ENCODE measurements at places on chromosomes 4 and X. TPM values are rescaled to one million over a fixed set of nuclear protein-coding genes. Genes with fewer than 3 reads are reported as not detected.
A peak's percentile ranks its signal among the peaks of the same experiment; 100 is the strongest.

The SLC10A6 gene
- not detected for total RNA-seq

The TLR1 gene
- not detected for total RNA-seq

The GAB1 gene
- total RNA-seq: 46.9 TPM

The GPC4 gene
- 1.2 TPM for total RNA-seq

The NLGN4X gene
- total RNA-seq: not detected

The PAGE2B gene
- total RNA-seq: not detected

The IL21 gene
- total RNA-seq: not detected

The SGMS2 gene
- 3.4 TPM for total RNA-seq

The SPANXB1 gene
- total RNA-seq: not detected

DNA sequence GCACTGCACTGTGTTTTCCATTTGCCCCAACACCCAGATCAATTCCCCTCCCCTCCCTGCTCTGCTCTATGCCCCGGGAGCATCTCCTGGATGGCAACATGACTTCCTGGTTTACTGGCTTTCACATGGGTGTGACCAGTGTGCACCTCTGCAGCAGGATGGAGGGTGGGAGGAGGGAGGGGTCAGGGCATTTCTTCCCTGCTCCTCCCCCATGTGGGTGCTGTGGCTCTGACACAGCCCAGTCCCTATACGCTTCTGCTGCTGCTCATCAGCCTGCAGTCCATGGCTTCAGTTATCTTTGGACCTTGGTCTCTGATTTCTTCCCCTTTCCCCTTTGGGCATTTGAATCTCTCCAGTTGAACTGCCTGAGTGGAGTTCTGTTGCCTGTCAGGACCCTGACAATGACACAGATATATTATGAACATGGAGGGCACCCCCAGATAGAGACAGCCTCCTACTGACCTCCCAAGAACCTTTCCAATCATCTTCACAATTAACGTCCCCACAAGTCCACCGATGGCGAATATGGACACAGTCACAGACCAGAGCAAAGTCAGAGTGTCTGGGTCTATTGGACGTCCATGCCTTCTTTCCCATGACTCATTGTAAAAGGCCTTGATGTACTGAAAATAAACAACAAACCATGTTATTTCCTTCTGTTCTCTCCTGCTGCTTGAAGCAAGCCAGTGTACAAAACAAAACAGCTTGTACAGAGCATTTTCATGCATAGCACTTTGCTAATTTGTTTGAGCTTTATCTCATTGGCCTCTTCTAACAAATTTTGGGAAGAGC lies 24.8 kb downstream of the SLC2A9 start:
- no peaks in the 10 kb centered on the region for H3K27me3 ChIP-seq
- no peaks in the 10 kb centered on the region for H3K36me3 ChIP-seq
- H3K27ac ChIP-seq: no peak overlapping the region
- H3K4me1 ChIP-seq: peaks cover 6% of the 10 kb centered on the region

DNA sequence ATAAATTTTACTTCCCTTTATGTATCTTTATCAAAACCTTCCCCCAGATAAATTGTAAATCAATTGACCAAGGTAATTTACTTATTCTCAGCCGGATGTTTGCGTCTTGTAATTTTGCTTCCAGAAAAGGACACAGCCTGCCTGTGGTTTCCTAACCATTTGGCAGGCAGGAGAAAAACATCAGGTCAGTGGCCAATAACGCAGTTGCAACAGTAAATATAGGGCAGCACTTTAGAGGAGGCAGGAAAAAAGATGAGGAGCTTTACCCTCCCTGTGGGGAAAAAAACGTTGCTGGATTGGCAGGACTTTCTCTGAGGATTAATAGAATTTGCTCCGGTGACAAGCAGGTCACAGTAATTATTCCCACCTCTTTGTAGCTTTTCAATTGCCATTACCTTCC lies 2618.1 kb downstream of the ARAP2 start:
- no peak for DNase-seq
- H3K4me1 ChIP-seq: no peaks in the 10 kb centered on the region
- no peak overlapping the region for H3K4me3 ChIP-seq
- H3K27ac ChIP-seq: no peak overlapping the region
- H3K27me3 ChIP-seq: no peaks in the 10 kb centered on the region

GRCh38 chr4:23881674-23882337 lies 8.0 kb downstream of the PPARGC1A start:
- no peaks in the 10 kb centered on the region for H3K27me3 ChIP-seq
- no peaks in the 10 kb centered on the region for H3K36me3 ChIP-seq
- no peak for DNase-seq

DNA sequence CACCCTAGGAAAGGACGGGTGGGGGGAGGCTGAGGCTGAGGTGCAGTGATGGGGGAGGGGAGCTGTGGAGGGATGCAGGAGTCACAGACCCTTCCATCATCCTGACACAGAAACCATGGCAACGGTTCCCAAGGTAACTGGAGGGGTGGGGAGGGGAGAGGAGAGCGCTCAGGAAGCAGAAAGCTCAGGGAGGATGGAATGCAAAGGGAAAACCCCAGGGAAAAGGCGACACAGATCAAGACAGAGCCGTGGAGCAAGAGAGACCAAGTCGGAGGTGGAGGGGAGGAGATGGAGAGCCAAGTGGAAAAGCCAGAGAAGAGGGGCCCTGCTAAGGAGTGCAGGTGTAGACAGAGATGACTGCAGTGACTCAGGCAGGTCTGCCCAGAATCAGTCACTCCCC lies 14.5 kb downstream of the L1CAM start:
- H3K4me3 ChIP-seq: no peak overlapping the region
- H3K27ac ChIP-seq: no peak overlapping the region
- no peaks in the 10 kb centered on the region for H3K36me3 ChIP-seq
- H3K27me3 ChIP-seq: no peaks in the 10 kb centered on the region

DNA sequence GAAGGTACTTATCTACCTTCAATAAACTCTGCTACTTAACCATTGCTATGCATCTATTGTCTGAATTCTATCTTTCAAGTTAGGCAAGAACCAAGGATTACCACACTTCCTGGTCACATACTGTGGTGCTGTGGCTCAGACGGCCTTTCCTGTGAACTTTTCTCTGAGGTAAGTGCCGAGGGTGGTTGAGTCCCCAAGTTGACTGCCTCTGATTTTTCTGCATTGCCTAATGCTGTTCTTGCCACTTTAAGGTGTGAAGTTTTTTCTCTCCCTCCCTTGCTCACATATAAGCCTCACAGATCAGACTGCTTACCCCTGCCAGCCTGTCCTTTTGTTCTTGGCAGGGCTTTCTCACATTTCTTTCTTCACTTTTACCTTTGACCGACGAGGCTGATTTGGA lies 348.0 kb upstream of the POU3F4 start:
- H3K27ac ChIP-seq: peak overlapping the region; percentile 66
- no peaks in the 10 kb centered on the region for H3K36me3 ChIP-seq
- peak; percentile 30 for DNase-seq
- no peaks in the 10 kb centered on the region for H3K27me3 ChIP-seq
- no peak overlapping the region for H3K4me3 ChIP-seq

- no peak for DNase-seq
- H3K27ac ChIP-seq: no peak overlapping the region
- H3K4me3 ChIP-seq: no peak overlapping the region
- no peaks in the 10 kb centered on the region for H3K27me3 ChIP-seq
- H3K4me1 ChIP-seq: no peaks in the 10 kb centered on the region
- no peaks in the 10 kb centered on the region for H3K36me3 ChIP-seq
Observed at GRCh38 chr4:34664051-34664450, 1580.3 kb downstream of the ARAP2 start.

GRCh38 chr4:60241866-60242265 lies 958.3 kb upstream of the ADGRL3 start:
- no peak for DNase-seq
- H3K27me3 ChIP-seq: no peaks in the 10 kb centered on the region
- H3K36me3 ChIP-seq: no peaks in the 10 kb centered on the region
- H3K27ac ChIP-seq: no peak overlapping the region
- no peaks in the 10 kb centered on the region for H3K4me1 ChIP-seq

GRCh38 chrX:115679460-115679859 lies 118.5 kb downstream of the PLS3 start:
- H3K4me3 ChIP-seq: no peak overlapping the region
- DNase-seq: peak; percentile 8
- no peaks in the 10 kb centered on the region for H3K36me3 ChIP-seq
- H3K4me1 ChIP-seq: no peaks in the 10 kb centered on the region

GRCh38 chr4:110032603-110033002 lies 119.9 kb downstream of the EGF start:
- no peak overlapping the region for H3K4me3 ChIP-seq
- no peaks in the 10 kb centered on the region for H3K4me1 ChIP-seq
- H3K36me3 ChIP-seq: no peaks in the 10 kb centered on the region
- H3K27me3 ChIP-seq: no peaks in the 10 kb centered on the region

- no peak for DNase-seq
- no peaks in the 10 kb centered on the region for H3K4me1 ChIP-seq
- no peaks in the 10 kb centered on the region for H3K27me3 ChIP-seq
- H3K27ac ChIP-seq: no peak overlapping the region
Observed at GRCh38 chrX:100379388-100379986, 30.6 kb downstream of the PCDH19 start.

GRCh38 chr4:28073860-28074555 lies 1213.4 kb downstream of the STIM2 start:
- no peaks in the 10 kb centered on the region for H3K36me3 ChIP-seq
- peak; percentile 44 for DNase-seq
- no peaks in the 10 kb centered on the region for H3K27me3 ChIP-seq

- H3K36me3 ChIP-seq: no peaks in the 10 kb centered on the region
- H3K27me3 ChIP-seq: no peaks in the 10 kb centered on the region
Observed at GRCh38 chr4:56619816-56620215, 61.3 kb downstream of the HOPX start.

GRCh38 chr4:1927675-1928074 lies 56.5 kb downstream of the NSD2 start:
- no peak overlapping the region for H3K27ac ChIP-seq
- no peak for DNase-seq
- no peak overlapping the region for H3K4me3 ChIP-seq
- H3K36me3 ChIP-seq: peaks cover 3% of the 10 kb centered on the region
- H3K4me1 ChIP-seq: no peaks in the 10 kb centered on the region

GRCh38 chr4:8419222-8420041 lies 21.1 kb downstream of the ACOX3 start:
- H3K27ac ChIP-seq: peak overlapping the region; percentile 73
- H3K4me1 ChIP-seq: peaks cover 12% of the 10 kb centered on the region
- no peaks in the 10 kb centered on the region for H3K27me3 ChIP-seq
- H3K36me3 ChIP-seq: no peaks in the 10 kb centered on the region

GRCh38 chr4:146379744-146380143 lies 142.0 kb downstream of the SLC10A7 start:
- H3K27me3 ChIP-seq: no peaks in the 10 kb centered on the region
- DNase-seq: peak; percentile 46
- no peak overlapping the region for H3K27ac ChIP-seq
- no peaks in the 10 kb centered on the region for H3K36me3 ChIP-seq
- H3K4me3 ChIP-seq: no peak overlapping the region

- no peak overlapping the region for H3K27ac ChIP-seq
- no peak overlapping the region for H3K4me3 ChIP-seq
- H3K36me3 ChIP-seq: no peaks in the 10 kb centered on the region
- DNase-seq: no peak
Observed at GRCh38 chr4:122617597-122618593, 3.0 kb downstream of the IL21 start.

- no peak overlapping the region for H3K4me3 ChIP-seq
- no peaks in the 10 kb centered on the region for H3K36me3 ChIP-seq
- no peaks in the 10 kb centered on the region for H3K27me3 ChIP-seq
- H3K4me1 ChIP-seq: no peaks in the 10 kb centered on the region
Observed at GRCh38 chrX:124502166-124502565, 155.8 kb downstream of the SH2D1A start.

DNA sequence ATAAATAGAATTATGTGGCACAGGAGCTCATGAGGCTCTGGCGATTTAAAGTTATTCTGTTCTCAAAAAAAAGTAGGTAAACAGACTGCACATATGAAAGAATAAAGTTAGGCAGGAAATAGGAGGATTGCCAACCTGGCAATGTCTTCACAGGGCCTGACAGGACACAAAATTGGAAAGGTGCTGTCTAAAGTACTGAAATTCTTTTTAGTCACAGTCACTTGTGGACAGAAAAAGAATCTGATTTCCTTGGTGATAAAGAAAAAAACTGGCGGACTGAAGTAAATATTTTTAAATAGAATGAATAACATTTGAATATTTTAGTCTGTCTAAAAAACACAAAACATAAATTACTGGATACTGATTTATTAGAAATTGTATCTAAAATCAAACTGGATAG lies 124.4 kb downstream of the VEGFC start:
- no peak overlapping the region for H3K4me3 ChIP-seq
- no peaks in the 10 kb centered on the region for H3K27me3 ChIP-seq
- H3K4me1 ChIP-seq: no peaks in the 10 kb centered on the region

- H3K27me3 ChIP-seq: no peaks in the 10 kb centered on the region
- no peak overlapping the region for H3K27ac ChIP-seq
- H3K4me3 ChIP-seq: no peak overlapping the region
- peaks cover 7% of the 10 kb centered on the region for H3K4me1 ChIP-seq
- no peak for DNase-seq
- H3K36me3 ChIP-seq: no peaks in the 10 kb centered on the region
Observed at GRCh38 chr4:56701644-56702043, 20.5 kb upstream of the HOPX start.

DNA sequence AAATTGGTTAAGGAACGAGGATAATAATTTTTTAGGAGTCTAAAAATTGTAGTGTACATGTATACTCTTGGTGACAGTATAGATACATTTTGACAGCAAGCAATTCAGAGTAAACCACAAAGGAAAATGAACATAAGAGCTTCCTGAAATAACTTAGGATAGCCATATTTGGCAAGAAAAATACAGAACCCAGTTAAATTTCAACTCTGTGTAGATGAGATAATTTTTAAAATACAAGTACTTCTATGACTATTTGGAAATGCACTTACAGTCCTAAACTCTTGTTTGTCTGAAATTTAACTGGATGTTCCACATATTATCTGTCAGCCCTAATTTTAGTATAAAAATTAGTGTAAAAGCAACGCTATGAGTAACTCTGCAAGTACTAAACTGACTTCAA lies 124.4 kb upstream of the PCDH18 start:
- H3K27me3 ChIP-seq: no peaks in the 10 kb centered on the region
- no peak overlapping the region for H3K27ac ChIP-seq
- no peaks in the 10 kb centered on the region for H3K36me3 ChIP-seq

DNA sequence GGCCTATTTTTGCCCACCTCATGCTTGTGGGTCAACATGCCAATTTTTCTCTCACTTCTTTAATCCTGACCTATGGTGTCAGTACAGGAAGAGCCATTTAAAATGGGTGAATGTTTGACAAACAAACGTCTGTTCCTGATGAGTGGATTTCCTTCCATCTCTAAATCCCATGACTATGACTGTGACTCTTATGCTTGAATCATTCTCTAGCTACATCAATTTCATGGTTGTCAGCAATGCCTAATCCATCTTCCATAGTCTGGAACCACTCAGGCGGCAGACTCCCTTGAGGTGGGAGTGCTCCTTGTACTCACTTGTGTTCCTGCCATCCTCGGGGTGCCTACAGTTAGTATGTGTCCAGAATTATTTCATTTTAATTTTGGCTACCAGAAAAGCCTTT lies 194.9 kb upstream of the RPS6KA3 start:
- H3K27ac ChIP-seq: no peak overlapping the region
- H3K4me1 ChIP-seq: no peaks in the 10 kb centered on the region
- H3K36me3 ChIP-seq: no peaks in the 10 kb centered on the region
- no peak overlapping the region for H3K4me3 ChIP-seq

DNA sequence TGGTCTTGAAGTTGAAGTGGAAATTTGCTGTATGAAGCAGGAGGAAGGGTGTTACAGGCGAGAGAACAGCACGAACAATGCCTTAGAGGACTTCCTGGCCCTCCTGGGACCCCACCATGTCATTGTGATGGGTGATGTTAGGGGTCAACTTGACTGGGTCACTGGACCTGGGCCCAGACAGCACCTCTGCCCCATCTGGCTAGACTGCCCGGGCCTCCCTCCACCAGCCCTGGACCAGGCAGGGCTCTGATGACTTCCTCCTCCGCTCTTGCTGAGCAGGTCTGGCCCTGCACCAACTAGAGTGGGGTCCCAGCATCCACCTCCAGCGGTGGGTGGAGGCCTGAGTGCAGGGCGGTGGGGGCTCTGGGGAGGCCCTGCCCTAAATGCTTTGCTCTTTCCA lies 48.9 kb upstream of the ADRA2C start:
- H3K36me3 ChIP-seq: no peaks in the 10 kb centered on the region
- H3K4me1 ChIP-seq: no peaks in the 10 kb centered on the region
- no peak overlapping the region for H3K27ac ChIP-seq
- no peak for DNase-seq
- H3K4me3 ChIP-seq: no peak overlapping the region

All from Caco-2 (cell line).